Daoy (cell line): ENCODE measurements at places on chromosomes 7 and 10. TPM values are rescaled to one million over a fixed set of nuclear protein-coding genes. Genes with fewer than 3 reads are reported as not detected.

- peak; percentile 56 for DNase-seq
These were observed 61.1 kb upstream of the IL6 start for GRCh38 chr7:22665923-22666322.

DNA sequence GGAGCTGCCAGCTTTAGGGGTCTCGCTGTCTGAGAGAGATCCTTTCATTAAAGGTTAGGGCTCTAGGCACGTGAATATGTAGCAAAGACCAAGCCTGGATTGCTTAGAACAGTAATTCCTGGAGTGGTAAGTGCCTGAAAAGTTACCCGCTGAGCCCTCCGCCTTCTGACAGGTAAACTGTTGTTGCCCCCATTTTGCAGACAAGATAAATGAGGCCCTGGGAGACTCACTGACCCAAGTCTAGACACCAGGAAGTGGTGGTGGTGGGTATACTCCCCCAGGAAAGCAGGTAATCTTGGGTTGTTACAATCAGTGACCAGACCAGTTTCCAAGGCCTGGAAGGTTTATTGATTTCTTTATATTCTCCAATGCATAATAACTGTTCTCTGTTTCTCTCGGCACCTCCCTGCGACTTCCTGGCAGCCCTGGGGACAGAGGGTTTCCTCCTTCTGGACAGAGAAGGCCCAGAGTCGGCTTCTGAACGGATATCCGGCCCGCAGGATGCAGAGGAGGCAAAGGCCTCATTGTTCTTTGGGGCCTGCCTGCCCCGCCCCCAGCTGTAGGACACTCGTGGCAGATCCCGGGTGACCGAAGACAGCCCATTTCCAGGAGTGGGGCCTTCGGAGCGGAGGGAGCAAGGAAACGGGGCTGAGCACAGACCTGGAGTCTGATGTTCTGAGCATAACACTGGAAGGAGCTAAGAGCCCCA is 1.3 kb upstream of the GRK5 start:
- peak; percentile 51 for DNase-seq

- DNase-seq = no peak
These were observed 350.0 kb downstream of the FGFR2 start for GRCh38 chr10:121248266-121248665.

- no peak for DNase-seq
These were observed 29.7 kb downstream of the FZD9 start for GRCh38 chr7:73463260-73463659.

DNA sequence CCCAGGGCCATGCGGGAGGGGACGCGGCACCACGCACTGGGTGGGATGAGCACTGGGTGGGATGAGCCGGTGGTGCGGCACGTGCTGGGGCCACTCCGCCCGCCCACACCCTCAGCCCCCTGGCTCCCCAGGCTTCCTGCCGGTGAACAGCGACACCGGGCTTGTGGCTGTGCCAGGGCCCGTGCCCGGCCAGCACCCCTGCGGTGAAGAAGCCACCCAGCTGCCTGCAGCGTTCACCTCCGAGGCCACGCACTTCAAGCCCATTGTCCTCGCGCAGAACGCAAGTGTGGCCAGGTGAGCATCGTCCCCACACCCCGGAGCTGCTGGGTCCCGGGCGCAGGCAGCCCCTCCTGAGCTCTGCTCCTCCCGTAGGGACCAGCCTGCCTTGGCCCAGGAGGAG is 31.8 kb upstream of the UTF1 start:
- no peak for DNase-seq

DNA sequence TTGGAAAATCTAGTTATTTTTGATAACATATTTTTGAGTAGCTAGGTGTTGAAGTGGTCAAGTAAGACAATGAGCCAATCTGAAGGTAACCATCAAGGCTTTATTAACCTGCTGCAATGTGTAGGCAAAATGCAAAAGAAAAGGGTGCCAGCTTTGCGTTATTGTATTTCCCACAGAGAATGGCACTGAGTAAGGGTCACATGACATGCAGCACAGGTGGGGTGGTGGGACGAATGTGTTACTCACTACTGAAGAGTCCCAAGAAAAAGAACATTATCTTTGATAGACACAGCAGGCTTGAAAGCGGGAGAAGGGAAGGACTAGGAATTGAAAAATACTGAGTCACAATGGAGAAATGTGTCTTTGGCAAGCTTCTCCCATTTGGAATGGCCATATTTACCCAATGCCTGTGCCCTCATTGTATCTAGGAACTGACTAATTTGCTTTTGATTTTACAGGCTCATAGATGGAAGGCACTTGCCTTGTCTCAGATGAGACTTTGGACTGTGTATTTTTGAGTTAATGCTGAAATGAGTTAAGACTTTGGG is 898.6 kb upstream of the POT1 start:
- no peak for DNase-seq

GRCh38 chr7:3162289-3162688 is 118.6 kb upstream of the CARD11 start:
- peak; percentile 35 for DNase-seq

DNA sequence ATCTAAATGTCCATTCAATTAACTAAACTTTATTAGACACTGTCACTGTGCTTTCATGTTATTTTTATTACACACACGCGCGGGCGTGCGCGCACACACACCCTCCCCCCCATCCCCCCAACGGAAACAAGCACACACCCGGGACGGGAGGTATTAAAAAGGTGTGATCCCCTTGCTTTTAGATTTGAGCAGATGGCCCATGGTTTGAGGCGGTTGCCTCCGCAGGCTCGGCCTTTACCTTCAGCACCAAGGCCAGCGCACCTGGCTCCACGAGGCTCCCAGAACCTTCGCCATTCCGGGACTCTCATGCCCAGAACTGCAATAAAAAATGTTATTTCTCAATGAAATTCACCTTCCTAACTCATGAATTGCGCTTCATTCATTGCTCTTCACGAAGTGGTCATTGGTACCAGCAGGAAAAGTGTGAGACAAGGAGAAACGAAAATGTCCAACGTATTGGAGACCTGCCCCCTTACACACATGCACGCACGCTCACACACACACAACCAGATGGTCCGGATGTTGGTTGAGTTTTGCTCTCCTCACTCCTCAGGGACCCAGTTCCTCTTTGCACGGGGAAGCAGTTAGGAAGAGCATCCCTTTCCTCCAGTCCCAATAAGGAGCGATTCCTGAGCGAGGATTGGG is 20.8 kb upstream of the PTF1A start:
- DNase-seq = peak; percentile 39

GRCh38 chr10:71294091-71294561 is 24.9 kb upstream of the SLC29A3 start:
- DNase-seq = no peak

- DNase-seq = no peak
These were observed 3.1 kb downstream of the LIPN start for GRCh38 chr10:88762906-88763305.

- peak; percentile 56 for DNase-seq
These were observed 112.8 kb downstream of the CDK14 start for GRCh38 chr7:90708841-90709317.

- peak; percentile 66 for DNase-seq
These were observed 101.8 kb upstream of the MKLN1 start for GRCh38 chr7:131225619-131226513.

DNA sequence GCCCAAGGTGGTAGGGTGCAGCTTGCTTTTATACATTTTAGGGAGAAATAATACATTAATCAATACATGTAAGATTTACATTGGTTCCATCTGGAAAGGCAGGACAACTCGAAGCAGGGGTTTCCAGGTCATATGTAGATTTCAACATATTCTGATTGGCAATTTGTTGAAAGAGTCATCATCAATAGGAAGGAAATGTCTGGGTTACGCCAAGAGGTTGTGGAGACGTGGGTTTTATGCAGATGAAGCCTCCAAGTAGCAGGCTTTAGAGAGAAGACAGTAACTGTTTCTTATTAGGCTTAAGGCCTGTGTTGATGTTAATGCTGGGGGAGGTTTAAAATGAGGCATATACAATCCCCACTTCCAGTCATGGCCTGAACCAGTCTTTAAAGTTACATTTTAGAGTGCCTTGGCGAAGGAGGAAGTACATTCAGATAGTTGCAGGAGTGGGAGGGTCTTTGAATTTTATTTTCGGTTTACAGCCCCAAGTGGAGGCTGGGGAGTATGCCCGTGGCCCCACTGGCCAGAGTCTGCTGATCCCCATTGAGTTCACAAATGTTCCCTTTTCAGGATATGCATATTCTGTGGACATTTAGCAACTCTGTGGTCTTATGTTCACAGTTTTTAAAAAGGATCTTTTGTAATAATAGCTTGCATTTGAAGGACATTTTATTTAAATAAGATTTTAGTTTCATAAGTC is 166.0 kb upstream of the GDF10 start:
- DNase-seq = no peak

DNA sequence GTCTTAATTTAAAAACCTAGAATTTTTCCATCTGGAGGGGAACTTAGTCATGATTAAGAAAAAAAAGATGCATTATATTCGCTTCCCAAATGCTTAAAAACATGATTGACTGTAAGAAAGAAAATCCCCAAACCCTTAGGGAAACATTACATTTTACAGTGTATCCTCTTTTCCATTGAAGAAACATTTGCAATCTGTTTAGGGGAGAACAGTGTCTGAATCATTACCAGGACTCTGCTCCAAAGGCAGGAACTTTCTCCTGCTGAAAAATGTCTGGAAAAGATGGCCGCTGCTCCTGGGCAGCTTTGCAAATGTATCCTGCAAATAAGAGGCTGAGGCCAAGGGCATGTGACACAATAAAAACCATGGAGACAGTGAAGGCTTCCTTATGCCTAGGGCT is 173.7 kb downstream of the BUB3 start:
- no peak for DNase-seq

- DNase-seq = peak; percentile 52
These were observed 516.3 kb upstream of the MKI67 start for GRCh38 chr10:128642502-128642901.

DNA sequence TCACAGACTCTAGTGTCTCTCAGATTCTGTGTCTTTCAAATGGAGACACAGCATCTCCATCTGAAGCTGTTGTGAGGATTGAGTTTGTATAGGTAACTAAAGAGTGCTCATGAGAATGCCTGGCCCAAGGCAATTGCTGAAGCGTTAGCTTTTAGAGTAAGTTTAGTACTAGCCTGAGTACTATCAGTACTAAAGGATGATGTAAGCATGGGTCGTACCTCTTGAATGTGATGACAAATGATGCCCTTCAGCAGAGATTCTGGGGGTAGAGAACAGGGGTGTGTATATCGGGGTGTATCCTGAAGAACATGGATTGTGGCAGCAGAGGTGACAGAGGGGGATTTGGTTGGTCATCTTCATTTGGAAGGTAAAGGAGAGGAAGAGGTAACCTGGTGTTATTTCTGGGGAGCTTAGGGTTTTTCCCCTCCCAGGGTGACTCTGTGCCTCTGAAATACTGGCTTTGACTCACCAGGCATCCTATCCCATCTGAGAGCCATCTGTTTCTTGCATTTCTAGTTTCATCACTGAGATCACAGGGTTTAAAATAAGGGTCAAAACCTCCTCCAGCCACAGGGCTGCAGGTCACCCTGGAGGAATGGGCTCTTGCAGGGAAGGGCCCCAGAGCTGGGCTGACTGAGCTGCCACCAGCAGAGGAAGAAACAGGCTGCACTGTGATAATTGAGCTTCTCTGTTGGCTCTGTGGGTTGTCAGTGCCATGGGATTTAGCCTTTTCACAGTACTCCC is 756.0 kb downstream of the KCNMA1 start:
- no peak for DNase-seq

- peak; percentile 4 for DNase-seq
These were observed 28.0 kb downstream of the RHOBTB1 start for GRCh38 chr10:60916025-60916424.

DNA sequence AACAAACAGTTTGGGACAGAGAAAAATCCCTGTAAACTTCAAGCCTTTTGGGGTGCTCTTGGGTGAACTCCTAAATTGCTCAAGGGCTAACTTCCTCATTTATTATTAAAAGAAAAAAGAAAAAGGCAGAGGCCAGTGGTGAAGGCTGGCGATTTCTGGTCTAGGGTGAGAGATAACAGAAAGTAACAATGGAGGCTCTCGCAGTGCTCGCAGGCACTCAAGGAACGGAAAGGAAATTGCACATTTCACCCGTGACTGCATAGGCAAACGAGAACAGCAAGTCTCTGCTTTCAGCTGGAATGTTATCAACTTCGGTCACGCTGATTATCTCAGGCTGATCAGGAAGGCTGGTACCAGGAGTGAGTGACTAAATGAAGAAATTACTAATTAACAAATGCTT is 70.7 kb downstream of the PRKAG2 start:
- DNase-seq = peak; percentile 29

DNA sequence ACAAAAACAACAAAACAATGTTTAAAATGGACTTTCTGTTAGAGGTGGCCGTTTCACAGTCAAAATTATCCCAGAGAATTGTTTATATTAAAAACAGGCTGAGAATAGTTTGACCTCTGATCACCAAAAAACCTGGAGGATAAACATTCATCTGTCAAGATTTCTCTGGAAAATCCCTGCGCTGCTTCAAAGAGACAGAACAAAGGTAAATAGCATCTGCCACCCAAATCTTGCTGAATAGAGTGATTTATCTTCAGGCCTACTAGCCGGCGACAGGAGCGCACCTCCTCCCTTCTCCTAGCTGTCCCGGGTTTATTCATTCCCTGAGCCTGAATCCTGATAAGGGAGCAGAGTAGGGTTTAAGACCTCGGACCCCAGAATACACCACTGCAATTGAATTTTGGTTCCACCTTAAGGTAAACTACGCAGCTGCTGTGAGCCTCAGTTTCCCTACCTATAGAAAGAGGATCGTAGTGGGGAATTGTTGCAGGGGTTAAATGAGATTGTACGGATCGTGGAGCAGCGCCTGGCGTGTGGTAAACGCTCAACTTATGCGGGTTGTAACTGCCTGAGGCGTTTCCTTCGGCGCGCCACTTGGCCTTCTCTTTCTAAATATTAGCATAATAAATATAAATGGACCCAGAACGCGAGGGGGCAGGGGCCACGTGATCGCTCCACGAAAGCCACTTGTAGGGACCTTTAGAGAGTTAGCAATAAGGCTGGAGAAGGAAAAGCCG is 498 bp upstream of the ST7 start:
- peak; percentile 53 for DNase-seq

DNA sequence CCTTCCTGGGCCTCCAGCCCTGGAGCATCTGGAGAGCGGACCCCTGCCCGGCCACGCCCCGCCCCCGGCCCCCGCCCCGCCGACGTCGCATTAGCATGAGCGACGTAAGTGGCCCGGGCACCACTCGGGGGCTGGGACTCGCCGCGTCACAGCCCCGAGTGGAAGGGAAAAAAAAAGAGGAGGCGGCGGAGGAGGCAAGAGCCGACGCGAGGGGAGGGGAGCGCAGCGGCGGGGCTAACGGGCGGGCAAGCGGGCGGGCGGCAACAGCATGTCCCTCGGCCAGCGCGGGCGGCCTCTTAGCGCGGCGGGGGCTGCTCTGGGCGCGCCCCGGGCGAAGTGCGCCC is at the start of gene SLC18A3:
Gene SLC18A3, plus strand, starts transcription at position 197 of the 344 bp plus-strand sequence. CDS start 431 bp downstream, outside the sequence.
- DNase-seq = no peak

- DNase-seq = no peak
These were observed 91.4 kb downstream of the FAM107B start for GRCh38 chr10:14683256-14683655.

The PPP1R3A gene
- not detected in 2 replicates for total RNA-seq

The FAM25A gene
- total RNA-seq = not detected in 2 replicates

The DPP6 gene
- total RNA-seq = 0.24 and 0.91 TPM in 2 replicates

The SERPINE1 gene
- total RNA-seq = 674 and 845 TPM in 2 replicates

The NPSR1 gene
- not detected in 2 replicates for total RNA-seq

The DRGX gene
- not detected in 2 replicates for total RNA-seq

The HOXA3 gene
- 12.4 and 16.8 TPM in 2 replicates for total RNA-seq
